Neural progenitor cell (in vitro differentiated cells): ENCODE measurements at places on chromosomes 11 and 22.

DNA sequence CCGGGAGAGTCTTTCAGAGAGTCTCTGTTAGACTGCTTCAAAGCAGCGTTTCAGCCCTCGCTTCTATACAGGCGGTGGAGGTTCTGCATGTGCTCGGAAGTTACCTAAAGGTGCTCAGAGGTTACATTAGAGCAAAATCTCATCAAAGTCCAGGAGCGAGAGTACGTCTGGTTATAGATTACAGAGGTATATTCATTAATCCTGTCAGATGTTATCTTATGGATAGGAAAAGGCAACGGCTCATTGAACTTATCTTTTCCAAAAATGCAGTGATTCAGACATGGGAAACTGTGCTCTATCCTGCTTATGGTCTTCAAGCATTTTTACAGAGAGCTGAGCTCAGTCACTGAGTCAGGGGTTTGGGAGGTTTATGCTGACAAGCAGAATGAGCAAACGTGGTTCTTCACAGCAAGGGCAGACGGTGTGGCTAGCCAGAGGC is 9.1 kb upstream of the ZBED5 start:
- no peak for DNase-seq

GRCh38 chr11:86469491-86470388 is 95.1 kb downstream of the CCDC81 start:
- DNase-seq = no peak

GRCh38 chr11:116556483-116556882 is 216.3 kb downstream of the BUD13 start:
- DNase-seq = no peak

DNA sequence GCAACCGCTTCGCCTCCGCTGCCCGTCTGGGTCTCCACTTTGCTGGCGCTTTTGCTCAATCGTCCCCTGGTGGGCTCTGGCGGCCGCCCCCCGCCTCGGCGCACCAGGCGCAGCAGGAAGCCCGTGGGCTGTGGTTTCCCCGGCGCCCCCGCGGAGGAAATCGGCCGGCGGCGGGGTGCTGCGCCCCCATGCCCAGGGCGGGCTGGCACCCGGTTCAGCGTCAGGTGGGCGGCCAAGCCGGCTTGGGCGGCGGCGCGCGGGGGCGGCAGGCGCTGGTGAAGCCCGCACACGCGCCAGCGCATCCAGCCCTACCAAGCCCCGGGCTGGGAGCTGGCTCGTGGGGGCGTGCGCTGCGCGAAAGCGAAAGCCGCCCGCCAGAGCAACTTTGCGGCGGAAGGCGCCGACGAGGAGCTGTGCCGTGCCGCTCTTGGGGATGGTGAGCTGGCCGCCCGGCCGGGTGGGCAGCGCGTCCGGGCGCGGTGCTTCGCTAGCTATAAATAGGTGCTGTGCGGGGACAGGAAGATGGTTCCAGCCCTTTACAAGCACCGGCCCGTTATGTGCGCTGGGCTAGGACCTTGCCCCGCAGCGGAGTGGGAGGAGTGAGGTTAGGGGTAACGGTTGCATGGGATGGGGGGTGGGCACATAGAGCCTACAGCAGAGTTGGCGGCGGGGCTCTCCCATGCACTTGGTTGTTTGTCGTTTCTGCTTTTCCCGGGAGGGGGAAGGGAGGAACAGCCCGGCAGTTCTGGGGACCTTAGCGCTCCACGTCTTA is 25.0 kb upstream of the SUSD2 start:
- peak; percentile 71 for DNase-seq

DNA sequence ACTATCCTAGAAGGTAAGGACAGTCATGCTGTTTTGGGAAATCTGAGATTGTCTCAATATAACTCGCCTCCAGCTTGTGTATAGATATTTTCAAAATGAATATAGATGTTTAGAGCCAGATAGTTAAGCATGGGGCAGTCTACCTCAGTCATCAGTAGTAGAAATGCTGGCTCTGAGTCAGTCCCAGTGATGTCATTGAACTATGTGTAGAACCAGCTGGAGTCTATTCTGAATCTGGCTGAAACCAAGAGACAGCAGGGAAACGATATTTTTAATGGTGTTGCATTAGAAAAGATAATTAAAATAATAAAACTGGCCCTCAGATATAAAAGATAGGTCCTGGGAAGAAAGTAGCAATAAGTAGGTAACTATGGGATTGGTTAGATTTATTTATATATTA is 25.9 kb downstream of the PIWIL4 start:
- no peak for DNase-seq

DNA sequence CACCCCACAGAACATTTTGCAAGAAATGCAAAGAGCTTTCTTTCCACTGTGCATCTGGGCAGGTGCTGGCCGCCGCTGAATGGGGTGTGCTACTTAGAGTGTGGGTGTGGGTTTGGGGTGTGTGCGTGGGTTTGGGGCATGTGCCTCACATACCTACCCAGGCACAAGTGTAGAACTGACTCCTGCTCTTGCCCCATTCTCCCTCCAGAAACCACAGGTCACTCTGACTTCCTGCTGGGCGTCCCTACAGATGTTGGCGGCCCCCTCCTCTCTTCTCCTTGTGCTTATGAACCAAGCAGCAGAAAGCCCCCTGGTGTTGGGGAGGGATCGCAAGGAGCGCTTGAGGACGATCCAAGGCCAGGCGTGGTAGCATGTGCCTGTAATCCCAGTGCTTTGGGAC is 63.9 kb downstream of the GRIK4 start:
- no peak for DNase-seq

GRCh38 chr11:1679881-1680280 is 17.1 kb upstream of the KRTAP5-6 start:
- no peak for DNase-seq

DNA sequence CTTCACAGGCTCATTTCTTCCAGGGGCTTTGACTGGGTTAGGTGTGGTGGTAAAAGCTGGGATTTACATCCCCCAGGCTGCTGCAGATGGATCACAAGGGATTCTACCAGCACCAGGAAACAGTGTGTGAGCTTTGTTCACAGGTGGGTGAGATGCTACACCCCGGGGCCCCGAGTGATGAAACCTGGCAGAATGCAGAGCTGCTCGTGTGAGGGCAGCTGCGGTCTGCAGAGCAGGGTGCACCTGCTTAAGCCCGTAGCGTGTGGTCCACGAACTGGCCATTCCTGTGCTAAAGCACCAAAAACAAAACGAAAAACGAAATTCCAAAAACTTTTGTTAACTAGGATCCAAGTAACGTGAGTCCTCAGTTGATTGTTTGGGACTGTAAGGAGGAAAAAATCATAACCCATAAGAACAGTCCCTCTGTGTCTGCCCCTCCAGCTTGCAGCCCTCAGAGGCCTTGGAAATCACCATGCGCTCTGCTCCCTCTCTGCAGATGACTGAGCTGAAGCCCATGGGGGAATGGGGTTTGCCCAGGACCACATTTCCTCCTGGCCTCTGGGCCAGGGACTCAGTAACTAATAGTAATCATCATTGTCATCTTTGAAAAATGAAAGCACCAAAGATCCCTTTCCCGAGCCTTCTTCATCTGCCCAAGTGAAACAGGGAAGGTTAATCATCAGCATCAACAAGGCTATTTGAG is 24.6 kb downstream of the ELF5 start:
- no peak for DNase-seq
